Activated T-cell treated with anti-CD3 and anti-CD28 coated beads, Interleukin-2, amount 50 U/mL, for 48 hours (primary cell): ENCODE measurements at places on chromosomes 13 and 19.

GRCh38 chr13:47908197-47908902 lies 92.7 kb downstream of the SUCLA2 start:
- DNase-seq = no peak

DNA sequence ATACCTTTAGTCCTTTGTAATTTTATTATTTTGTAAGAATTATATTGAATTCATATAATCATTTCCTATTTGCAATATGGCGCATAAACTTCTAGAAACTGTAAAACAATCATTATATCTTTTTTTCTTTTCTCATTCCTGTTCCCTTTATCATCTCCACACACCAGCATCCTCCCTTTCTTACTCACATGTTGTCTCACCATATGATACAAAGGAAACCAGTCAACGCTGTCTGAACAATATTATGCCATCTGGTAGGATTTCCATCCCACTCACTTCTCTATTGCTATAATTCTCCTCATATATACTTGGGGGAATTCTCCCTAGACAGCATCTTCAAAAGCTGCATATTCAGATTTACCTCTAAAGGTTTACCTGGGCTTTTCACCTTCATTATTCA lies 389.8 kb downstream of the NDFIP2 start:
- DNase-seq = no peak

DNA sequence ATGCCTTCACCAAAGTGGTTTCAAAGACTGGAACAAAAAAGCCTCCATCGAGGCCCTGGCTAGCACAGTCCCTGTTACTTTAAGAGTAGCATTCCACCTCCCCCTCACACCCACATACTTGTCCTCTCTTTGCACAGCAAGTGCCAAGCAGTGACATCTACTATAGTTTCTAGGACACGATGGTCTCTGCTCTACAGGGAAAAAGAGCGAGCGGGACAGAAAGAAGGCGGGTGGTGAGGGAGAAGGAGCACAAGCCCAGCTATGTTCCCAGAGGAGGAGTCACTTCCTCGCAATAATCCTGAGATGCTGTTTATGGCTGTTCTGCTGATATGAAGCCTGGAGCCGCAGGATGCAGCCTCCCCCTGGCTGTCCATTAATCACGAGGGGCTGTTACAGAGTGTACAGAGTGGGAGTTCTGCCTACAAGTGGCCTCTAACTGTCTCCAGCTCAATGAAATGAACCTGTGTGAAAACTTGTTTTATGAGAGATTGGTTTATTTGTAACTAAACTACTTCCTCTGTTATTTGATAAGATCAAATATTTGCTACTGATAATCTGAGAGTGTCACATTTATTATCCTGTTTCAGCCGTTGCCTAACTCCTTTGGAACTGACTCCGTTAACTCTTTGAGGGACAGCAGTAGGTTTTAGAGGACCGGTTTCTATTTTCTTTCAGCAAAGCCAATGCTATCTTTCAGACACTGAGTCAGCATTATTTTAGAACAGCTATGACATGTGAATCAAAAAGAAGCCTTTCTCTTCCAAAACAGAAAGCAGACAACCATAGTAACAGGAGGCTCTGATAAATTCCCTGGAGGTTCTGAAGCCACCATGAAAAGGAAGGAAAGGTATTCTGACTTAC lies 208.0 kb downstream of the SPRY2 start:
- no peak for DNase-seq

DNA sequence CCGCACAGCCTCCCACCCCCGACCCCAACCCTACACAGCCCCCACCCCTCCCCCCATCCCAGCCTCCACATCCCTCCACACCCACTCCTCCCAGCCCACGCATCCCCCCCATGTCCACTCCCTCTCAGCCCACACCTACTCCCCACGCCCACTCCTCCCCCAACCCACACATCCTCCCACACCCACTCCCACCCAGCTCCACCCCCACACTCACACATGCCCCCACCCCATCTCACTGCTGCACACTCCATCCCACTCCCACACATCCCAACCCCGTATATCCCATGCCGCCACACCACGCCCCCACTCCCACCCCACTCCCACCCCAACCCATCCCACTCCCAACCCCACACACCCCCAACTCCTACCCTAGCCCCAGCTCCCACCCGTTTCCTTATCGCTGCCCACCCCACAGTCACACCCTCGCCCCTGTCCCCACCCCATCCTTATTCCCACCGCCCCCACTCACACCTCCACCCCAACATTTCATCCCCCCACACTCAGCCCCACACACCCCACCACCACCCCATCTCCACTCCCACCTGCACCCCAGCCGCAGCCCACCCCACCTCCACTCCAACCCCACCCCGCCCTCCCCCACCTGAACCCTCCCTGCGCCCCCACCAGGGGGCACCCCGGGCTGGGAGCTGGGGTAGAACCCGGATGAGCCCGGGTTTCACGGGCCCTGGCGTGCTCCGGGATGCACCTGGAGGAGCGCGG lies 809 bp downstream of the TDRD12 start:
- DNase-seq = no peak

GRCh38 chr19:6030214-6030507 lies 52.2 kb upstream of the RANBP3 start:
- peak; percentile 1 for DNase-seq

- peak; percentile 67 for DNase-seq
Observed at GRCh38 chr13:40101708-40102359, 446.4 kb downstream of the COG6 start.

DNA sequence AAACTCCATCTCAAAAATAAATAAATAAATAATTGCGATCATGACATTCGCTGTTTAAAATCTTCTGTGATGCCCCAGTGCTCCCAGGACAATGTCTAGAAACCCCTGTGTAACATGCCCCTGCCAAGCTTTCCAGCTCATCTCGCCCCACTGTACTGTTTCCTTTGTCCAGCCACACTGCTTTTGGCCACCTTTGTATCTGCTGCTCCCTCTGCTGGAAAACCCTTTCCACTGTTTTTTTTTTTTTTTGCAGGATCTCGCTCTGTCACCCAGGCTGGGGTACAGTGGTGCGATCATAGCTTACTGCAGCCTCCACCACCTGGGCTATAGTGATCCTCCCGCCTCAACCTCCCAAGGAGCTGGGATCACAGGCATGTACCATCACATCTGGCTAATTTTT lies 7.5 kb downstream of the PLAUR start:
- DNase-seq = no peak

DNA sequence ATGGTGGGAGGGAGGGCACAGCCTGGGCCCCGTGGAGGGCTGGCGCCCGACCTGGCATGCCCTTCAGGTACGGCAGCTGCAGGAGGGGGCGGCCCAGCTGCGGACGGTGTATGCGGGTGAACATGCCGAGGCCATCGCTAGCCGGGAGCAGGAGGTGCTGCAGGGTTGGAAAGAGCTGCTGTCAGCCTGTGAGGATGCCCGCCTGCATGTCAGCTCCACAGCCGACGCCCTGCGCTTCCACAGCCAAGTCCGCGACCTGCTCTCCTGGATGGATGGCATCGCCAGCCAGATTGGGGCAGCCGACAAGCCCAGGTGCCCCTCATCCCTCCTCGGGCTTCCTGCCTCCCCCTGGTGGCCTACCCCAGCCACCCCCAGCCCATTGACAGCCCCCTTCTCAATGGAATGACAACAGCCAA lies 16.6 kb upstream of the SHKBP1 start:
- DNase-seq = no peak

DNA sequence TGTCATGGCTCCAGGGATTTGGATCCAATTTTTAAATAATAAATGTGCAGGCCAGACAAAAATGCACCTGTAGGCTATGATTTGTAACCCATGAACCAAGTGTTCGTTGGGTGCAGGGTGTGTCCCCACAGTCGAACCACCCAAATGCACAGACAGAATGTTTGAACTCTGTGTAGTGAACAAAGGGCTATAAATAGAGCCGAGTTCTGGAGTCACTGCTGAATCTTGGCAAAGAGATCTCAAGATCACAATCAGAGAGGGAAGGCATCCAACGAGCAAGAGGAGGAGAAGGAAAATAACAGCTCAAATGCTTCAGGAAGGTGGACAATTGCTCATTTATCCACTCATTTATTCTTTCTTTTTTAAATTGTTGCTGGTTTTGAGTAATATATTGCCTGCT lies 547.9 kb downstream of the FGF9 start:
- no peak for DNase-seq

DNA sequence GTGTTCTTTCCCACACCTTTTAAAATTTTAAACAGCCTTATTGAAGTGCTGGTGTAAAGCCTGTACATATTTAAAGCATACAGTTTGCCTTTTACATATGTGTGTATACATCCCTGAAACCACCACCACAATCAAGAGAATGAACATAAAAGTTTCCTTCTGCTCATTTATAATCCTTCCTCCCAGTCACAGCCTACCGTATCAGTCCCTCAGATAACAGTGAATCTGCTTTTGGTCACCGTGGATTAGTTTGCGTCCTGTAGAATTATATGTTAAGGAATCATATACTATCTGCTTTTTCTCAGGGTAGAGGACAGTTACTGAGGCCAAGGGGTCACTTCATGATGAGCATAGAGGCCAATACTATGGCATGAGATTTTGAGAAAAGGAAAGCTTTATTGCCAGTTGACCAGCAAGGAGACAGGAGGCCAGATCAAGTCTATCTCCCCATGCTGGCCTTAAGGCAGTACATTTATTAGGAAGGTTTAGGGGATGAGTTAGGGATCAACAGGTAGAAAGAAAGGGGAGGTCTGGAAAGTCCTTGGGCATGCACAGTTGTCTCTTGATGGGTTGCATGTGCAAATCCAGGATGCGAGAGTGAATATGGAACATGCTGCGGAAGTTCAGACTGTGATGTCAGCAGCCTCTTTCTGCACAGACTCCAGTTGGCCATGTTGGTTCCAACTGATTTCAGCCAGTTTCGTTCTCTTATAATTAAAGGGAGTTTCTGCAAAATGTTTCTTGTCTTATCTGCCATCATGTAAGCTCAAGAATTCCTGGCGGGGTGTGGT lies 36.3 kb upstream of the LSM14A start:
- DNase-seq = no peak

GRCh38 chr19:12695096-12695495 lies 1.3 kb downstream of the FBXW9 start:
- DNase-seq = no peak

DNA sequence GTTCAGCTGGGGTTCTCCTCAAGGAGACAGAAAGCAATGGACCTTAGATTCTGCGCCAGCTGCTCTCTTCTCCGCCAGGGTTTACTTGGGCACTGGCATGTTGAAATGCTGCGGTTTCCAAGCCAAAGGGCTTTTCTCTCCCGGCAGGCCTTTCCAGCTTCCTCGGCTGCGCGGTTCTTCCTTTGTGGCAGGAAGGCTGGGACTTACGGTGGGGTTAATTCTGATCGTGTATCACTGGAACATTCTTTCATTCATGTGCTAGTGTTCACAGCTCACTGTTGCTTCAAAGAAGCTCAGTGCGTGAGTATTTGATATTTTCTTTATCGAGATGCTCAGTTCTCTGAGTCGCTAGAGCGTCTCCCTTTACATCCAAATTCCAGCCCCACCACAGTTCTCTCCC lies 723.2 kb downstream of the UQCRFS1 start:
- DNase-seq = no peak
